Glomerular endothelial cell (primary cell): ENCODE measurements at places on chromosomes 3 and 15. TPM values are rescaled to one million over a fixed set of nuclear protein-coding genes. Genes with fewer than 3 reads are reported as not detected.

DNA sequence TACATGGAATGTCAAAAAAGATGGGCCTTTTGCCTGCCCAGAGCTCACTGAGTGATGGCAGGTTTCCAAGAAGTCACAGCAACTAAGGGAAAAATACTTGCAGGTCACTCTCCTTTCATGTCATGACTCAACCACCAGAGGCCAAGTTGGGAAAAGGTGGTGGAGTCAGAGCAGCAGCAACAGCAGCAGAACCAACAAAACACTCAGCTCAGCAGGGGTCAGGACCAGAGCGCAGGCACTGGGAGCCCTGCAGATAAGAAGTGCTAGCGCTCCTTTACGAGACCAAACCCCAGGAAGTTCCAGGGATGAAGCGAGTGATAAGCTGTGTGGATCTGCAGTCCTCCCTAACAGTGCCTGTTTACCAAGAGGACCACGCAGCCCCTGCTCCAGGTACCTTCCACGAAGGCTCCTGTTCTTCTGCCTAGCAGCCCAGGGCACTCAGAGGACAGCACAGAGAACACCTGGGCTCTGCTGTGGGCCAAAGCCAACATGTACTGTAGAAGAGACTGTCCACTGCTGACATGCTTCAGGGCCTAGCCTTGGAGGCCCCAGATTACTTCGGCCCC, 26.0 kb downstream of the POC1A start:
- no peak for DNase-seq

- DNase-seq = no peak
These were observed 16.7 kb upstream of the CRTC3 start for GRCh38 chr15:90512981-90513380.

The TMCC1 gene
- total RNA-seq = 23.8 and 35.2 TPM in 2 replicates

The SHC4 gene
- total RNA-seq = 1.1 and 2.8 TPM in 2 replicates

The ZDHHC19 gene
- not detected in 2 replicates for total RNA-seq
